ENCODE measurements at places on chromosomes 7 and 10.

GRCh38 chr7:931871-932650, 22.4 kb downstream of the ADAP1 start:
- no peak for DNase-seq

DNA sequence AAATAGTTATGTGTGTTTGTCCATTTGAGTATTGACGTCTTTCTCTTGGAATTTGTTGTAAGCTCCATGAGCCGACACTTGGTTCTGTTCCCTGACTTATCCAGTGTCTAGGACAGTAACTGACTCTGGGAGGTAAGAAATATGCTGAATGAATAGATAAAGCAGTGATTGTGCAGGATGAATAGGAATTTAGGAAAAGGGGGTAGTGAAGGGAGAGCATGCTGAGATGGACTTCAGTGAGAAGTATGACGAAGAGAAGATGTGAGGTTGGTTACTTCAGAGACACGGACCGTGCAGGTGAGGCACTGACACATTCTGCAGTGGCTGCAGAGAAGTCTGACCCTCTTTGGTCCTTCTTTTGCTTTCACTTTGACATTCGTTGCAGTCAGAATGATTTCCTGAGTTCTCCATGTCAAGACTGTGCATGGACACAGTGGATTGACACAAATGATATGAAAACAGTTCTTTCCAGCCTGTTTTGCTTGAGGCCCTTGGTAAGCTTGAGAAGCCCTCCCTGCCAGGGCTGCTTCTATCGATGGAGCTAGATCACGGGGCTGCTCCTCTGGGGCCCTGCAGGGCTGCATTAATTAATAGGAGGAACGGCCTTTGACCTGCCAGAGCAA, 261.5 kb upstream of the SORCS1 start:
- no peak for DNase-seq

- DNase-seq, result no peak
These were observed 180.7 kb upstream of the PRSS1 start for GRCh38 chr7:142568435-142569097.

DNA sequence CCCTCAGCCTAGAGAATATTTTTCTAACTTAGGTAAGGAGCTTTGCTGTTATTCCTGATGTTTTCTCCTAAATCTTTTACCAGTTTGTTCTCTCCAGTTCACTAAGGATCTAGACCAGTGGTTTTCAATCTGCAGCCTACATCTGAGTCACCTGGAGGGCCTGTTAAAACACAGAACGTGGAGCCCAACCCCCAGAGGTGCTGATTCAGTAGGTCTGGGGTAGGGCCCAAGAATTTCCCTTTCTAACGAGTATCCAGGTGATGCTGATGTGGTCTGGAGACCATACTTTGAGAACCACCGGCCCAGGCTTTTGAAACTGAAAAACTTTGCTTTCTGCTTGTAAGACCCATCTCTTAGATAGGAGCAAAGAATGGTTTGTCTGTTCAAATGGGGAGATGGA, 51.2 kb upstream of the KMT2E start:
- no peak for DNase-seq

- DNase-seq, result no peak
These were observed 30.6 kb downstream of the RASGEF1A start for GRCh38 chr10:43236176-43236850.

GRCh38 chr10:18145652-18146051, 5.4 kb downstream of the CACNB2 start:
- no peak for DNase-seq

All from NCI-H446 (cell line).